Renal pelvis (tissue), 12 donors: ENCODE measurements at places on chromosomes 5 and 9. TPM values are rescaled to one million over a fixed set of nuclear protein-coding genes. Genes with fewer than 3 reads are reported as not detected.
A peak's percentile ranks its signal among the peaks of the same experiment; 100 is the strongest.

The HMMR gene
- 20.7 TPM for polyA plus RNA-seq

- DNase-seq: no peak
These were observed 10.8 kb upstream of the DAB2IP start for GRCh38 chr9:121640491-121641223.

The FAM153A gene
- polyA plus RNA-seq: 0.12 TPM

GRCh38 chr5:82244854-82245635, 33.1 kb downstream of the RPS23 start:
- no peak for DNase-seq

DNA sequence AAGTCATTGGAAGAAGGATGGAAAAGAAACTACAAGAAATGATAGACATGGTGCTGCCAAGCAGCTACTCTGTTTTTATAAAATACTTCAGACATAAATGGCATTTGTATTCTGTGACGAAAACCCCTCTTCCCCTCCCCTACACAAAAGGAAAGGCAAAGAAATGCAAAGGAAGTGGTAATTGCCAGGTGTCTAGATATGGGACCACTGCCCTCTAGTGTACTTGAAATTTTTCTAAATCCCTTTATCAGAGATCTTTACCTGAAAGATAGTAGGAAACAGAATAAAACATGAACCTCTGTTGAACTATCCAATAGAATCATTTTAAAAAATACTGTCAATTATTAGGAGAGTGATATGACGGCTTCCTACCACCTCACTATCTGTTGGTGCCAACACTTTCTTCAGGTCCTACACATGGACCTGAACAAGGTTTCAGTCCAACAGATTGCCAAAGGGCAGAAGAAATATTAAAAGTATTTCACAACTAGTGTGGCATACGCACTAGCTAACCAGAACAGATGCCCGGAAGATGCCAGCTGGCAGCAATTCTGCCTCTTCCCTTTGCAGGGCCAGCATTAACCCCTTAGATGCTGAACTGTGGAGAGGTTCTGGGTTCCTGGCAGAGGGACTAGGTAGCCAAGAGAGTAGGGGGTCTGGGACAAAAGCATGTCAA, 104.1 kb downstream of the TSSK1B start:
- peak; percentile 45 for DNase-seq

GRCh38 chr5:149207831-149208230, 63.8 kb upstream of the AFAP1L1 start:
- no peak for DNase-seq

GRCh38 chr5:42985129-42986037, 54.7 kb downstream of the ANXA2R start:
- DNase-seq: no peak

DNA sequence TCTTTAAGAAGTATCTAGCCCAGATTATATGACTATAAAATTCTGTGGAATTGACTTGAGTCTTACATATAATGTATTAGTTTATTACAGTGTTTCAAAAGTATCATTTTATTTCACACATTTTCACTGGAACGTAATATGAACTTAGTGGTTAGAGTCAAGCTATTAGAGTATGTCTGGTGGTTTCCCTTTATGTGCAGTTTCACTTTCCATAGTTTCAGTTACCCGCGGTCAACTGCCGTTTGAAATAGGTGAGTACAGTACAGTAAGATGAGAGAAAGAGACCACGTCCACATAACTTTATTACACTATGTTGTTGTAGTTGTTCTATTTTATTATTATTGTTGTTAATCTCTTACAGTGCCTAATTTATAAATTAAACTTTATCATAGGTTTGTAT, 50.5 kb downstream of the COMMD10 start:
- DNase-seq: no peak

DNA sequence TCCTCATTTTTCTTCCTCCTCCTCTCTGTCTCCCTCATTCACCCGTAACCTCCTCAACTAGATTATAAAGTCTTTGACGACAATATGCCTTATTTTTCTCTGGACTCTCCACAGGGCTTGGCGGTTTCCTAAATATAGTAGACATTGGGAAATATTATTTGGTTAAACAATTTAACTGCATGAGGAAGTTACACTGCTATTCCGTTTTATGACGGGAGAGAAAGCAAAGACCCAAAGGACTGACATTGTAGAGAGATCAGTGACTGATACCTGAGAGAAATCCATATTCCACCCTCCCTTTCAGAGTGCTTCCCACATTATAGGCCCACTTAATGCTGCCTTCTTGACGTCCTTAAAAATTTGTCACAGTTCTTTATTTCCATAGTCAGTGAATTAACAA, 51.2 kb downstream of the GDA start:
- no peak for DNase-seq

GRCh38 chr5:37665889-37666288, 174.0 kb downstream of the GDNF start:
- peak; percentile 76 for DNase-seq

DNA sequence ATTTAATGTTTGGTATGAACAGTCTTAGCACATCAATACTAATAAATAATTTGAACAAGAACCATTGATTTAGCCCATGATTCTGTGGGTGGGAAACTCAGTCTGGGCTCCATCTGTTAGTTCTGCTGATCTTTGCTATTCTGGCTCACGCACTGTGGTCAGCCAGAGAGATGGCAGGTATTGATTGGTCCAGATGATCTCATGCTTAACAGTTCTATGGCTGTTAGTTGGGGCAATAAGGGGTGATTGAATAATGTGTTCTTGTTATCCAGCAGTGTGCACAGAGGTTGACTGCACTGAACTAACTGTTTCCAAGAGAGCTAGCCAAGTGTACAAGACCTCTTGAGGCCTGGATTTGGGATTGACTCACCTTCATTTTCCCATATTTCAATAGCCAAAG, 824.3 kb downstream of the SEMA5A start:
- DNase-seq: no peak

GRCh38 chr9:69370430-69370829, 45.4 kb downstream of the ENTREP1 start:
- DNase-seq: no peak

DNA sequence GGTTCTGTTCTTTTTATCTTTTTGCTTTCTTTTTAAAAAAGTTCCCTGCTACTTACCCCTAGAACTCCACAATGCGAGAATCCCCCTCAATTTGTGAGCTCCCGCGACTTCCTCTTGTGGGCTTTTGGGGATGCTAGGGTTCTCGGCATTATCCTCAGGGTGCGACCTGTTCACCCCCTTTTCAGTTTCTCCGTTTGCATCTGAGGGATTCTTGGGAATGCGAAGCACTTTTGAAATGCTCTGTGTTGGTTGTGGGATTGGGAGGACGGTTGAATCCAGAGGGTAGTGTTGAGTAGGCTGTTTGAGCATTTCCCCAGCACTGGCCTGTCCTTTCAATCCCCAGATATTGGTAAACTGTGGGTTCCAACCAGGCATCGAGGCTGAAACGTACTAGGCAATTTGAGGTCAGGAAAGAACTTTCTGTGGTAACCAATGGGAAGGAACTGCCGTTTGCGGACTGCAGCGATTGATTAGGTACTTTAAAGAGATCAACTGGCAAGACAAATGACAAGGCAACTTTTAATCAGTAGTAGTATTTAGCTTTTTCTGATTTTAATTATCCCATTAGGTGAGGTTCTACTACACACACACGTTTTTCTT, 415 bp downstream of the XRCC4 start:
- no peak for DNase-seq

The HAVCR2 gene
- polyA plus RNA-seq: 12.1 TPM

- DNase-seq: no peak
These were observed 2.8 kb upstream of the TBCA start for GRCh38 chr5:77778881-77779438.

GRCh38 chr5:6748142-6748541, 34.9 kb downstream of the TENT4A start:
- no peak for DNase-seq

The C9orf57 gene
- not detected for polyA plus RNA-seq

DNA sequence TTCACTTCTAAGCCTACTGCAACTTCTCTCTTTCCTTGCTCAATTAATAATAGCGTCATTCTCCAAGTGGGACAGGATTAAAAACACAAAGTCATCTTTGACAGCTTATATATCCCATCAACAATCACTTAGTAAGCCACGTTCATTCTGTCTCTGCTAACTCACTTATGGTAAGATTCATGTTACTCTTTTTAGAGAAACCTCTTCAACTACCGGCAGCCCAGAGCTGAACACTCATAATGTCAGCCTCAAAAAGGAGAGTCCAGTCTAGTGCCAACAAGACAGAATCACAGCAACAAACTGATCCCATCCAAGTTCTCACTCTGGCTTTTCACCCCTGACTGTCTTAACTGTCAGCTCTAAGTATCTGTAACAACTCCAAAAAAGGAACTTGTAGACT, 196.0 kb downstream of the RAB3C start:
- no peak for DNase-seq

GRCh38 chr9:112869917-112870316, 20.8 kb downstream of the SLC46A2 start:
- no peak for DNase-seq

- DNase-seq: no peak
These were observed 92.9 kb downstream of the CYFIP2 start for GRCh38 chr5:157358871-157359270.

The TMEM174 gene
- polyA plus RNA-seq: 22.4 TPM

GRCh38 chr9:135797507-135798262, 95.7 kb downstream of the KCNT1 start:
- no peak for DNase-seq
